Activated CD4-positive, alpha-beta T cell treated with anti-CD3 and anti-CD28 coated beads, Interleukin-2, amount 10 ng/mL, durations not matched to agents 7 days and 5 days (primary cell): ENCODE measurements at places on chromosomes 2 and 18. TPM values are rescaled to one million over a fixed set of nuclear protein-coding genes. Genes with fewer than 3 reads are reported as not detected.

The REG3G gene
- total RNA-seq: not detected

The CCDC85A gene
- not detected for total RNA-seq

The FAP gene
- total RNA-seq: not detected

The ALLC gene
- not detected for total RNA-seq

The SCN2A gene
- total RNA-seq: 0.02 TPM

The ASTL gene
- total RNA-seq: 0.22 TPM

The PDE1A gene
- not detected for total RNA-seq

The TPRKB gene
- total RNA-seq: 33.6 TPM

The POTEI gene
- total RNA-seq: not detected

The PLEK gene
- total RNA-seq: 0.60 TPM

The LAMA1 gene
- total RNA-seq: not detected

The HPCAL1 gene
- 63.6 TPM for total RNA-seq

The LOXL3 gene
- total RNA-seq: 0.15 TPM

The MRO gene
- not detected for total RNA-seq

The SLC25A52 gene
- not detected for total RNA-seq

The RAD51AP2 gene
- total RNA-seq: not detected

The HAUS1 gene
- 58.5 TPM for total RNA-seq

The MSH6 gene
- 87.7 TPM for total RNA-seq

The IL37 gene
- not detected for total RNA-seq

The EFEMP1 gene
- total RNA-seq: not detected

The REEP1 gene
- 0.17 TPM for total RNA-seq

The RTP5 gene
- not detected for total RNA-seq
